ENCODE measurements at places on chromosomes 2 and 18.

DNA sequence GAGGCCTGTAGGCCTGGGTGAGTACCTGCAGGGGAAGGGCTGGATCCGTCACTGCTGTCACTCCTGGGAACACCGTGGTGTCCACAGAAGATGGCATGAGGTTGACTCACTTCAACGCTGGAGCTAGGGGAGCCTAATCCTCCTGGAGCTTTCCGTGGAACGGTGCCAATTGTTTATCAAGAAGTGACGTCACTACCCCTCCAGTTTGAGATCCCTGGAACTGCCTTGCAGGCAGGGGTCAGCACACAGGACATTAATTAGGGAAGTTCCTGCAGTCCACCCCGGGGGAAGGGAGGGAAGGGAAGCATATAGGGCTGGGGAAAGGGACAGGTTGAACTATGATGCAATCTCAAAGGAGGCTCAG lies 408.6 kb downstream of the GALR1 start:
- DNase-seq: no peak

- DNase-seq: no peak
Observed at GRCh38 chr2:51959696-51960095, 927.8 kb upstream of the NRXN1 start.

GRCh38 chr2:16291731-16292550 lies 351.6 kb downstream of the MYCN start:
- no peak for DNase-seq

GRCh38 chr2:158142568-158143332 lies 41.1 kb downstream of the UPP2 start:
- no peak for DNase-seq

GRCh38 chr2:106582148-106583143 lies 95.3 kb downstream of the CD8B2 start:
- DNase-seq: peak; percentile 87

GRCh38 chr2:2938481-2938880 lies 439.1 kb downstream of the EIPR1 start:
- DNase-seq: no peak

DNA sequence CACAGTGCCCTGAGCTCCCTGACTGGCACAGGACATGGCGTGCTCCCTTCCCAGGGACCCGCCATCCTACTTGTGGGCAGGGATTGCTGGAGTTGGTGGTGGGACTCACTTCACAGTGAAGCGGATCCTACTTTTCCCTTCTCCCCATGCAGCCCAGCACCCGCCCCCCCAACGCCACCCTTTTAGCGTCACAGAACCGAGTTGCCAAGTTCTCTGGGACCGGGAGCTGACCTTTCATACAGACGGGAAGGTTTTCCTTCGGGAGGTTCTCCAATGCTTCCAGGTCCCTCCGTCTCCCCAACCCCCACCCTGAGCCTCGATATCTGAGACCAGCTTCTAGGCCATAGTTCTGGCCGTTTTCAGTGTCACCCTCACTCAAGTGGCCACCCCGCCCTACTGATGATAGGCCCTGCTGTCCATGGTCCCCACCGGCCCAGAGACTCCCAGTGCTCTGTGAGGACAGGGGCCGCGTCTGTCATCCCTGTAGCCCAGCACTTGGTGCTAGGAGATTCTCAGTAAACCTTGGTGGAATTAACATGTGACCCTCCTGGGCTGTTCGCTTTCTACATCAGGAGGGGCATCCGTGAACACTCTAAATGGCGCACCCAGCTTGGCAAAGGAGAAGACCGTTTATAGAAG lies 1.6 kb upstream of the DNMT3A start:
- DNase-seq: no peak

DNA sequence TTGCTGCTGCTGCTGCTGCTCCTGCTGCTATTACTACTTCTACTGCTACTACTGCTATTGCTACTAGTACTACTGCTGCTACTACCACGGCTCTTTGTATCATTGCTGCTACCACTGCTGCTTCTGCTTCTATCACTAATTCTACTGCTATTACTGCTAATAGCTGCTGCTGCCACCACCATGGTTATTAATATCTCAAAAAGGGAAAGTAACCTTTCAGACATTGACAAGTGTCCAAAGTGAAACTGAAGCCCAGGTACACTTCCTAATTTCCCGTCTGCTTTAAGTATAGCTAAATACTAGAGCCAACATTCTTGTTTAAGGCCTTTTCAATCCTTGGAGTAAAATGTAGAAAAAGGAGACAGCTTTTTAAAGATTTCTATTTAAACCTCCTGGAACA lies 45.4 kb upstream of the EHBP1 start:
- DNase-seq: no peak

DNA sequence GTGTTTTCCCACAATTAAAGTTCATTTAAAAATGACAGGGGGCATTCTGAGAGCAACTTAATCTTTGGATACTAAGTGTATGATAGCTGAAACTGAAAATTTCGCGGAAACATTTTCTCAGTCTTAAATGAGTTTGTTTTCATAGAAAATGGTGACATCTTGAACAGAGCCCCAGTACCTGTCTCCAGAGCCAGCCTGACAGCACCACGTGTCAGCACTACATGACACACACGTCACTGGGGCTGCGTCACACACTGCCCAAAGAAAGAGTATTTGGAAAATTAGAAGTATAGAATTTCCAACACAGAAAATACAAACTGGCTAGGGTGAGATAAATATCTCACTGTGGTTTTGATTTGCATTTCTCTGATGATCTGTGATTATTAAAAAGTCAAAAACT lies 50.8 kb downstream of the CMPK2 start:
- DNase-seq: no peak

- DNase-seq: no peak
Observed at GRCh38 chr18:37535968-37536367, 29.6 kb downstream of the CELF4 start.

- DNase-seq: no peak
Observed at GRCh38 chr18:37525262-37525585, 40.4 kb downstream of the CELF4 start.

DNA sequence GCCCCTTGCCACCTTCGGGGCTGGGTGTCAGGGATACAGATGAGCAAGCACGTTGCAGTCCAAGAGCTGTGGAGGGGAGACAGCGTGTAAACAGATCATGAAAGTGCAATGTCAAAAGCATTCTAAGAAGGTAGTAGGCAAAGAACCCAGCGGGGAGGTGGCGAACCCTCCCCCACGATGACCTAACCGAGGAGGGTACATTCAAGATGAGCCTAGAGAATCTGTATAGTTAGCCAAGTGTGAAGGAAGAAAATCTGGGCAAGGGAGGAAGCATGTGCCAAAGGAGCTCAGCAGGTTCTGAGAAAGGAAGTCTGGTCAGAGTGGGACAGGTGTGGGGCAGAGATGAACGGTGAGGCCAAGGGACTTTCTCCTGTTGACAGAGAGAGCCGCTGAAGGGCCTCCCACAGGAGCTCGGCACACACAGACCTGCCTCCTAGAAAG lies 106.9 kb downstream of the SP3 start:
- no peak for DNase-seq

- no peak for DNase-seq
Observed at GRCh38 chr18:34511435-34511834, 198.7 kb upstream of the DTNA start.

- no peak for DNase-seq
Observed at GRCh38 chr18:73766910-73767515, 380.6 kb downstream of the FBXO15 start.

DNA sequence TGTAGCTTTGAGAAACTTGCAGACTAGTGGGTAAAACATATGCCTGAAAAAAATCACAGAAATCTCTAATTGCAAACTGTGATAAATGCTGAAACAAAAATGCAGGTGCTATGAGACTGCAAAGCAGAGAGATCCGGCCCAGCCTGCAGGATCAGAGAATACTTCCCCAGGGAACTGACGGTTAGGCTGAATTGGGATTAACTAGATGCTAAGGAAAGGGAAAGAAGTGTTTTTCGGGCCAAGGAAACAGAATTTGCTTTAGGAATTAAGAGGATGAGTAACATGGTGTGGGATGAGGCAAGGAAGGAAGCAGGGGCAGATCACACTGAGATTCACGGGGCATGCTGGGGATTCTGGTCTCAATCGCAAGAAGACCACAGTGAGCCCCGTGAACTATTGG lies 71.5 kb downstream of the OSBPL6 start:
- no peak for DNase-seq

- no peak for DNase-seq
Observed at GRCh38 chr2:126908721-126909177, 10.1 kb downstream of the TEX51 start.

GRCh38 chr2:129754421-129754820 lies 225.0 kb upstream of the RAB6C start:
- DNase-seq: no peak

- DNase-seq: no peak
Observed at GRCh38 chr2:13003500-13003899, 286.8 kb downstream of the TRIB2 start.

DNA sequence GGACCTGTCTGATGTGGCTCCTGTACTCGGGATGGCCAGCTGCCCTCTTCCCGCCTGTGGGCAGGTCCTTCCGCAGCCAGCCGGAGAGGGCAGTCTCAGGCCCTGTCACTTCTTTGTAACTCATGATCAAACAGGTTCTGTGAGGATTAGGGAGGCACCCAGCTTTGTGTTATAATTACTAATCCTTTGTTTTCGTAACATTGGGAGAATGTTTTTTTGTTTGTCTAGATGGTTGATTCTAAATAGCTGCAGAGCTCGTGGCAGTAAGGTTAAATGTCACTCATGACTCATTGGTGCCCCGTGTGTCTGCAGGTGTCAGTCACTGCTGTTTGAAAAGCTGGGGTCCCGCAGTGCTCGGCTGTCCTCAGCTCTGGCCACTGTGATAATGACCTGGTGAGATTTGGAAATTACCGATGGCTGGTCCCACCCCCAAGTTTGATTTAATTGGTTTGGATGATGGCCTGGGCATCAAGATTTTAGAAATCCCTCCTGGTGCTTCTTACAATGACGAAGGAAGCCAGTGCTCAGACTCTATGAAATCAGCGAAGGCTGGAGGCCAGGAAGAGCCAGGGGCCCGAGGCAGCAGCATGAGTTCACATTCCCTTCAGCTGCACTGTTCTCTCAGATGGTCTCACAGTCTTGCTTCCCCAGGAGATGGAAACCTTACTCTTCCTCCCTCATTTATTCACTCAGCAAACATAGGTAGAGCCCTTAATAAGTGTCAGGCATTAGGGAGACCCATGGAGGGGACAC lies 172.8 kb downstream of the VAPA start:
- peak; percentile 26 for DNase-seq

DNA sequence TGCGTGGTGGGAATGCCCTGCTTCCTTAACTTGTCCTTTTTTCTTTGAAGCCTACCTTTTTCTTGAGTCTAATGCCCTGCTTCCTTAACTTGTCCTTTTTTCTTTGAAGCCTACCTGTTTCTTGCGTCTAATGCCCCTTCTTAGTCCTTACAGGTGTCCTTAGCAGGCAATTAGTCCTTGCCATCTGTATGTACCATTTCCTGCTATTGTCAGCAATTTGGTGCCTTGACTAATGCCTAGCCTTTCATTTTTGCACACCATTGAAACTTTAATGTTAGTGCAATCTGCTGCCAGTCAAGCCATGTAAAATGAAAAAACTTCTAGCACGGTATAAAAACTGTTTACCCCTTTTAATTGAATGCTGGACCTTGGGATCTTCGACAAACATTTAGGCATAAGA lies 4.3 kb downstream of the KDM3A start:
- no peak for DNase-seq

GRCh38 chr2:143802871-143803650 lies 673.8 kb downstream of the ARHGAP15 start:
- DNase-seq: no peak

GRCh38 chr18:74778191-74778847 lies 180.6 kb downstream of the ZNF407 start:
- DNase-seq: no peak

- DNase-seq: no peak
Observed at GRCh38 chr2:222623756-222624309, 32.1 kb downstream of the FARSB start.

All from NCI-H1417 (cell line).